ENCODE measurements at places on chromosomes 4 and X. TPM values are rescaled to one million over a fixed set of nuclear protein-coding genes. Genes with fewer than 3 reads are reported as not detected.
A peak's percentile ranks its signal among the peaks of the same experiment; 100 is the strongest.

GRCh38 chr4:29052266-29052665 lies 1667.9 kb upstream of the PCDH7 start:
- DNase-seq, result no peak
- H3K27me3 ChIP-seq, result no peaks in the 10 kb centered on the region
- H3K36me3 ChIP-seq, result no peaks in the 10 kb centered on the region
- H3K4me3 ChIP-seq, result no peak overlapping the region
- H3K4me1 ChIP-seq, result no peaks in the 10 kb centered on the region

- H3K27ac ChIP-seq, result no peak overlapping the region
- H3K36me3 ChIP-seq, result no peaks in the 10 kb centered on the region
- H3K4me3 ChIP-seq, result no peak overlapping the region
- no peaks in the 10 kb centered on the region for H3K27me3 ChIP-seq
Observed at GRCh38 chr4:61531188-61531587, 331.1 kb downstream of the ADGRL3 start.

DNA sequence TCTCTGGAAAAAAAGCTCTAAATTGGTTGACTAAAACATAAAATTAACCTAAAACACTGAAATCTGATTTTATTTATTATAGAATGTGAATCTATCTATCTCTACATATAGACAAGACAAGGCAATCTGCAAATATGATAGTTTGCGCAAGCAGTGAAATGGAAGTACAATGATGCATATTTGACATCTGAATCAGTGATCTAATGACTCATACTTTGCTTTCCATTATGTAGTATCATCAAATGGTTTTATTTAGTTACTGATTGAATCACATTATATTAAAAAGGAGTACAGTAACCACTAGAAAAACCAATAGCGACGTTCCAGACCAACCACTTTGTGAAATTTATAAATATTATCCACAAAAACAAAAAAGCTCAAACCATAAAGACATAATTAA lies 1969.3 kb downstream of the PCDH7 start:
- H3K36me3 ChIP-seq, result no peaks in the 10 kb centered on the region
- H3K4me3 ChIP-seq, result no peak overlapping the region
- no peaks in the 10 kb centered on the region for H3K27me3 ChIP-seq
- no peak overlapping the region for H3K27ac ChIP-seq

- DNase-seq, result no peak
- H3K27ac ChIP-seq, result no peak overlapping the region
- no peaks in the 10 kb centered on the region for H3K27me3 ChIP-seq
- no peak overlapping the region for H3K4me3 ChIP-seq
- H3K36me3 ChIP-seq, result no peaks in the 10 kb centered on the region
Observed at GRCh38 chr4:133920236-133920635, 281.4 kb downstream of the PABPC4L start.

GRCh38 chr4:48248559-48248953 lies 21.1 kb downstream of the TEC start:
- no peaks in the 10 kb centered on the region for H3K4me1 ChIP-seq
- H3K4me3 ChIP-seq, result no peak overlapping the region
- no peaks in the 10 kb centered on the region for H3K27me3 ChIP-seq
- no peaks in the 10 kb centered on the region for H3K36me3 ChIP-seq

GRCh38 chr4:4413373-4413725 lies 26.4 kb downstream of the NSG1 start:
- no peaks in the 10 kb centered on the region for H3K27me3 ChIP-seq
- H3K36me3 ChIP-seq, result peaks cover 14% of the 10 kb centered on the region
- no peak overlapping the region for H3K4me3 ChIP-seq
- no peak for DNase-seq
- no peak overlapping the region for H3K27ac ChIP-seq

DNA sequence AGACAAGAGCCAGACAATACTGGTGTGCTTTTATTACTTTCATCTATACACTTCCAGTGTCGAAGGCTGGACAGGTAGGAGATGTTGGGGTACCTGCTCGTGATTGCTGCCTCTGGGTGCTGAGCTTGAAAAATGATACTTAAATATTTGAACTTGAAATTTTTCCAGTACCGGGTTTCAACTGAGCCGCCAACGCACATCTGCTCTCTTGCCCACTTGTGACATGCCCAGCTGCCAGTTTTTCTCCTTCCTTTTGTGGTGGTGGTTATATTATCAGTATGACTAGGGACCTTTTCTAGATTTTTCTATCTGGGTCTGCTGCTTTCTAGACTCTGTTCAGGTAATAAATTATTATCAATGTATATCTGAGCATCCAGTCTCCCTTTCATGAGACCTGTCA lies 3.4 kb downstream of the OGT start:
- DNase-seq, result peak; percentile 12
- H3K27me3 ChIP-seq, result peaks cover 4% of the 10 kb centered on the region
- no peak overlapping the region for H3K27ac ChIP-seq
- no peak overlapping the region for H3K4me3 ChIP-seq
- H3K4me1 ChIP-seq, result peaks cover 4% of the 10 kb centered on the region

- no peaks in the 10 kb centered on the region for H3K36me3 ChIP-seq
- no peaks in the 10 kb centered on the region for H3K27me3 ChIP-seq
- H3K4me1 ChIP-seq, result peaks cover 2% of the 10 kb centered on the region
- H3K27ac ChIP-seq, result no peak overlapping the region
- no peak for DNase-seq
Observed at GRCh38 chr4:88859191-88859812, 161.7 kb upstream of the NAP1L5 start.

- H3K27ac ChIP-seq, result no peak overlapping the region
- H3K4me3 ChIP-seq, result no peak overlapping the region
- no peak for DNase-seq
- H3K4me1 ChIP-seq, result no peaks in the 10 kb centered on the region
Observed at GRCh38 chrX:12767856-12768255, 23.4 kb upstream of the PRPS2 start.

DNA sequence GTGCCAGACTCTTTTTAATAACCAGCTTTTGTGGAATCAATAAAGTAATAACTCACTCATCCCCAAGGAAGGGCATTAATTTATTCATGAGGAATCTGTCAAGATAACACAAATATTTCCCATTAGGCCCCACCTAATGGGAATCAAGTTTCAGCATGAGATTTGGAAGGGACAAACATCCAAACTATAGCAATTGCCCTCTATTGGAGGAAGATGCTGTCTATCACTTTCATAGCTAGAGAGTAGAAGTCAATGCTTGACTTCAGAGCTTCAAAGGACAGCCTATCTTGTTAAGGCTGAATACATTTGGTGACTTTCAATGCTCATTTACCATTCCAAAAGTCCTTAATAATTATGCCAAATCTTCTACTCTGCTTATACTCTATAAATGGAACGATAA lies 84.9 kb upstream of the ATOH1 start:
- no peak overlapping the region for H3K4me3 ChIP-seq
- H3K4me1 ChIP-seq, result no peaks in the 10 kb centered on the region
- no peaks in the 10 kb centered on the region for H3K27me3 ChIP-seq
- H3K27ac ChIP-seq, result no peak overlapping the region

GRCh38 chr4:140084385-140084784 lies 69.6 kb downstream of the MAML3 start:
- H3K4me3 ChIP-seq, result no peak overlapping the region
- no peaks in the 10 kb centered on the region for H3K27me3 ChIP-seq
- peaks cover 2% of the 10 kb centered on the region for H3K4me1 ChIP-seq
- DNase-seq, result no peak
- no peak overlapping the region for H3K27ac ChIP-seq

DNA sequence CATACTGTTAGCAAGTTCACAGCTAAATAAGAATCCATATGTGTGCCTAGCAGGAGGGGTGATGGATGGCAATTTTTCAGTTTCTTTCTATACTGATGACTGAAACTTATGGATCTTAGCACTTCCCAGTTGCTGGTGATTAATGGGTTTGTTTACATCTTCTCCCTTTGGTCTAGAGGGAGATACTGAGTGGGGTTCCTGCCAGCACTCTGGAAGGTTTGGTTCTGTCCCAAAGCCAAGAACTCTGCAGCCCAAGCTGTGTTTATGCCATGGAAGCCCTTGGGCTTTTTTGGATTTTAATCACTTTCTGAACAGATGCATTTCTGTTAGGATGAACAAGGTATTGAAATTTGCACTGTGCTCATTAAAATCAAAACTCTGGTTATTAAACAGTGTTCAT lies 43.5 kb downstream of the DDIT4L start:
- no peaks in the 10 kb centered on the region for H3K36me3 ChIP-seq
- no peak for DNase-seq
- H3K4me3 ChIP-seq, result no peak overlapping the region
- no peak overlapping the region for H3K27ac ChIP-seq
- no peaks in the 10 kb centered on the region for H3K4me1 ChIP-seq
- no peaks in the 10 kb centered on the region for H3K27me3 ChIP-seq

- no peaks in the 10 kb centered on the region for H3K4me1 ChIP-seq
- peak; percentile 19 for DNase-seq
- H3K27ac ChIP-seq, result no peak overlapping the region
Observed at GRCh38 chr4:138927072-138927471, 88.5 kb upstream of the NOCT start.

DNA sequence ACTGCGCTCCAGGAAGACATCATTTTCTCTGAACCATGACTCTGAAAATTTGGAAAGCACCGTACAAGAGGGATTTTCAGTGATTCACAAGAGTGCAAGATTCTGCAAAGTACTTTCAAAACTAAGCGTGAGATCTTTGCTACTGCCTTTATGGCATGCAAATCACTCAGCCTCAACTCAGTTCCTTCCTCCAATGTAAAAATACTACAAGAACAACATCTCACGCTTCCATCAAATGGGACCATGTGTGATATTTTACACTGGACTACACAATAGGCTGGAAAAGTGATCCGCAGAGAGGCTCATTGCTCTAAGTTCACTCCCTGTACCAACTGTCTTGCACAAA lies 674 bp upstream of the IL15 start:
- DNase-seq, result no peak
- peak overlapping the region; percentile 88 for H3K4me3 ChIP-seq
- no peak overlapping the region for H3K27ac ChIP-seq
- H3K36me3 ChIP-seq, result no peaks in the 10 kb centered on the region
- peaks cover 5% of the 10 kb centered on the region for H3K4me1 ChIP-seq
- H3K27me3 ChIP-seq, result peaks cover 9% of the 10 kb centered on the region

- H3K4me1 ChIP-seq, result no peaks in the 10 kb centered on the region
- DNase-seq, result no peak
Observed at GRCh38 chrX:22542641-22543040, 269.9 kb downstream of the CBLL2 start.

GRCh38 chrX:117400839-117401238 lies 715.8 kb downstream of the KLHL13 start:
- no peak overlapping the region for H3K4me3 ChIP-seq
- peaks cover 3% of the 10 kb centered on the region for H3K27me3 ChIP-seq
- no peak for DNase-seq

- H3K4me1 ChIP-seq, result peaks cover 9% of the 10 kb centered on the region
- H3K4me3 ChIP-seq, result no peak overlapping the region
- DNase-seq, result no peak
- H3K36me3 ChIP-seq, result peaks cover 39% of the 10 kb centered on the region
- H3K27ac ChIP-seq, result no peak overlapping the region
Observed at GRCh38 chr4:39450618-39451017, 8.1 kb downstream of the RPL9 start.

GRCh38 chrX:10221651-10222050 lies 64.9 kb downstream of the CLCN4 start:
- peaks cover 4% of the 10 kb centered on the region for H3K36me3 ChIP-seq
- no peak overlapping the region for H3K4me3 ChIP-seq
- peaks cover 38% of the 10 kb centered on the region for H3K27me3 ChIP-seq

- DNase-seq, result no peak
- no peak overlapping the region for H3K4me3 ChIP-seq
- H3K27me3 ChIP-seq, result peaks cover 24% of the 10 kb centered on the region
- no peaks in the 10 kb centered on the region for H3K36me3 ChIP-seq
- no peak overlapping the region for H3K27ac ChIP-seq
- H3K4me1 ChIP-seq, result no peaks in the 10 kb centered on the region
Observed at GRCh38 chrX:74318672-74319071, 14.7 kb downstream of the ZCCHC13 start.

GRCh38 chr4:71198958-71199357 lies 139.9 kb upstream of the SLC4A4 start:
- H3K27me3 ChIP-seq, result no peaks in the 10 kb centered on the region
- H3K4me3 ChIP-seq, result no peak overlapping the region
- H3K36me3 ChIP-seq, result no peaks in the 10 kb centered on the region
- H3K27ac ChIP-seq, result no peak overlapping the region

- H3K27ac ChIP-seq, result no peak overlapping the region
- H3K4me1 ChIP-seq, result no peaks in the 10 kb centered on the region
- H3K27me3 ChIP-seq, result peaks cover 17% of the 10 kb centered on the region
Observed at GRCh38 chrX:136623396-136623795, 24.6 kb upstream of the CD40LG start.

GRCh38 chrX:53256446-53257041 lies 24.8 kb downstream of the IQSEC2 start:
- H3K4me3 ChIP-seq, result no peak overlapping the region
- DNase-seq, result no peak
- no peaks in the 10 kb centered on the region for H3K4me1 ChIP-seq
- H3K27me3 ChIP-seq, result peaks cover 58% of the 10 kb centered on the region
- H3K27ac ChIP-seq, result no peak overlapping the region

DNA sequence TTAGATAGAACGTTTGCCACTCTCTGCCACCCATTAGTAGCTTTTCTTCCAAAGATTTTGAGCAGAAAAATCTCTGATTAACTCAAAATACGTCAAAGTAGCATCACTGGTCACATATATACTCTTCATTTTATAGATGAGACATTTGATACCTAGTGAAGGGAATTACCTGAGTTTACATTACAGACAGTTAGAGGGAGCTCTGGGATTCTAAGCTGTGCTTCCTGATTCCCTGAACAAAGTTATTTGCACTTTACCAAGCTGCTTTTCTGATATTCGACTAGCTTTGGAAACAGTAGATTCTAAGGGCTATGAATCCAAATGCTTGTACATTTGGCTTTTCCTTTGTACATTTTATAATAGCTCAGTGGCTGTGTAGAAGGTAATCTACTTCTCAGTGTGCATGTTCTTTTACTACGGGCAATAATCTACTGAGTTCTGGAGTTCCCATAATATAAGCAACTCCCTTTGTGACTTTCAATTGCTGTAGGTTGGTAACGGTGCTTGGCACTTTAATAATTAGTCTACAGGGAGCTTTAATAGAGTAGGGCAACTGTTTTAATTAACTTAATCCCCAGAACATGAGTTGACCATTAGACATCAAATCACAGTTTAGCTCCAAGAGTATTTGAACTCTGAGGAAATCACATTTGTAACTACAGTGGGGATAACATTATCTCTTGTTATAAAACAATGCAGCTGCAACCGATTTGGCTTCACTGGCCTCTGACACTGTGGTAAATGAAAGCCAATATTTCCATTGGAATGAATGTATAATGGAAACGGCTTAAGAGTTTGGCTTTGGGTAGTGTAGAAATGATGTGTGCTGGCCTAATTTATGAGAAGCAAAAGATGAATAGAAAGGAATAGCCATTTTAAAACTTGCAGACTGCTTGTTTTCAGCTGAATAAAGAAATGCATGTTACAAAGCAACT lies 1602.4 kb downstream of the STIM2 start:
- DNase-seq, result peak; percentile 96
- no peaks in the 10 kb centered on the region for H3K27me3 ChIP-seq
- H3K27ac ChIP-seq, result peak overlapping the region; percentile 59
- H3K36me3 ChIP-seq, result no peaks in the 10 kb centered on the region

GABRG1 gene
- total RNA-seq, result 0.04 TPM

FOXR2 gene
- total RNA-seq, result not detected

SPACA5 gene
- total RNA-seq, result not detected

USP17L19 gene
- total RNA-seq, result not detected

MAGEA4 gene
- not detected for total RNA-seq

LRCH2 gene
- total RNA-seq, result 4.0 TPM

SGMS2 gene
- 14.8 TPM for total RNA-seq

TCEAL5 gene
- total RNA-seq, result 2.9 TPM

ADH1B gene
- total RNA-seq, result 6.3 TPM

KIAA1210 gene
- 0.18 TPM for total RNA-seq

ENPEP gene
- 15.3 TPM for total RNA-seq

BST1 gene
- total RNA-seq, result 5.2 TPM

All from muscle of leg (tissue), 16 donors.